Activated CD4-positive, alpha-beta T cell treated with anti-CD3 and anti-CD28 coated beads for 36 hours (primary cell): ENCODE measurements at places on chromosomes 7 and 10.

- no peak for DNase-seq
These were observed 181.6 kb upstream of the LRGUK start for GRCh38 chr7:133945497-133945896.

GRCh38 chr10:44008270-44008916 lies 359.7 kb upstream of the ZNF32 start:
- DNase-seq = no peak

- DNase-seq = no peak
These were observed 15.9 kb upstream of the GPNMB start for GRCh38 chr7:23230641-23231101.

DNA sequence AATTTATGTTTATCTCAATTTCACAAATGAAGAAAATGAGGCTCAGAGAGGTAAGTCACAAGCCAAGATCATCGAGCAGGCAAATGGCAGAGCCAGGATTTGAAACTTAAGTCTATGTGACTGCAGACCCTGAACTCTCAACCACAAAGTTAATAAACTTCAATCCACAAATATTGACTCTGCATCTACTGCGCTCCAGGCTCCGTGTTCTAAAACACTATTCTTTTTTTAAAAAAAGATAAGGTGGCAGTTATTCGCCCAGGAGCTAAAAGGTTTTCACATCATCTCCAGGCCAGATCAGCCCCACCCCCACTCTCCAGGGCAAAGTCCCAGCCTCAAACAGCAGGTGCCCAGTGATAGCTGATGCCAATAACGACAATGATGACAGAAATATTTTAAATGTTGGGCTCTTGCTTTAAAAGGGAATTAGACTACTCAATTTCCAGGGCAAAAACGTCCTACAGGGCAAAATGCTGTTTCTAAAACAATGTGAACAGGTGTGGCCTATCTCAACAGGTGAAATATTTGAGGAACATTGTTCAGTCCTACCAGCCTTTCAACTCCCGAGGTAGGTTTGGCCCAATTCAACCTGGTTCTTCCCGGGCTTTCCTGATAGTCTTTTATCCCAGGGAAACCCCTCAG lies 85.2 kb downstream of the SORBS1 start:
- no peak for DNase-seq

- DNase-seq = no peak
These were observed at the start of gene ZNF716 for GRCh38 chr7:57449904-57450303. ZNF716 (plus strand) TSS chr7:57450177; CDS start chr7:57450289, 112 bp downstream.

DNA sequence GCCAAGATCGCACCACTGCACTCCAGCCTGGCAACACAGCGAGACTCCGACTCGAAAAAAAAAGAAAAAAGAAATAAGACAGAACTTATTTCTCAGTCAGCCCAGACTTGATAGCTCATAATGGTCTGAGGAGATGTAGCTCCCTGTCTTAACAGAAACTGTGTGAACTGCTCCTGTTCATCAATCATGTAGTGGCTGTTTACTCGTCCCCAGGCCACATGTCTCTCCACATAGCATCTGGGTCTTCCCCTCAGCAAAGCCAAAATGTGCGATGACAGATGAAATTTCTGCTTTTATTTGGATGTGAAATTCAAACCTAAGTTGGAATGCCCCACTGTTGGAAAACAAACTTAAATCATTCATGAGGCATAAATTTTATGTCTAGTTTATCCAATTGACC lies 219.0 kb downstream of the CACNA2D1 start:
- no peak for DNase-seq

DNA sequence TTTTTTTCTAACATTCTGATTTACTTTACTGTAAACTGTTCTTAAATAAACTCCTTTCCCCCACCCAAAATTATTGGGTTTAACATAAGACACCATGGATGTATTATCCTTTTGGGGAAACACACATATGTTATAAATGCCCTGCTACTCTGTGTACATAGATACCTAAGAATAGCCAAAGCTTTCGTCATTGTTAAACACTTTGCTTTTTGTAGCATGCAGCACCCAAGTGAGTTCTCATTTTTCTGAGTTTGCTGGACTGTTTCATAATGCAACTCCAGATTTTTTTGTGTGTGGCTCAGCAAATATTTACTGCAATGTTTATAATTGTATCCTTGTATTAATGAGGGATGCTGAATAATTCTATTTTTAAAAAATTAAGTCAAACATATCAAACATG lies 86.9 kb downstream of the VTI1A start:
- no peak for DNase-seq

DNA sequence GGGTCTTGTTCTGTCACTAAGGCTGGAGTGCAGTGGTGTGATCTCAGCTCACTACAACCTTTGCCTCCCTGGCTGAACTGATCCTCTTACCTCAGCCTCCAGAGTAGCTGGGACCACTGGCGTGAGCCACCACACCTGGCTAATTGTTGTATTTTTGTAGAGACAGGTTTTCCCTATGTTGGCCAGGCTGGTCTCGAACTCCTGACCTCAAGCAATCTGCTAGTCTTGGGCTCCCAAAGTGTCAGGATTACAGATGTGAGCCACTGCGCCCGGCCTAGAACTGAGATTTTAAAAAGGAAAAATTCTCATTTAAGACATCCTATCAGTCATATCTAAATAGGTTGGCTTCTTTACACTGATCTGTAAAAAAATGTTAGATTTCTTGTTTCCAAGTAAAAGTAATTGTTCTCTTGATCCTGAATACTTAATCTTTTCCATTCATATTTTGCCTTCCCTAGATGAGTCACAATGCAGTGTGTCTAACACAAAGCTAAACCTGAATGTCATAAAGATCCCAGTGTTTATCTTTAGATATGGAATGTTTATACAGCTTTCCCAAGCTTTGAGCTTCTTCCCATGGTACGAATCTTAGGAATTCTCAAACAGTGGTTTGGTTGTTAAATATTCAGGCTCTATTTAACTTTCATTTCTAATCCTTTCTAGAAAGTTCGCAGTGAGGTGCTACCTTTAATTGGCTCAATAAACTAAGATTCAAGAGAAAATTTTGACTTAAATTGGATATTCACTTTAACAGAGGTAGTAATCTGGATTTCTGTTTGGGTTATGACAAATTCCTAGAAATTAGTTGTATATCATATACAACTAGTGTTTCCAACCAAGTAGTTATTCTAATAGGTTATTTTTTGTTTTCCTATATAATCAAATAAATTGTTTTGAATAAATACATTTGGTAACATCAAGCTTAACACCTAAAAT lies 12.1 kb upstream of the LAMB1 start:
- DNase-seq = no peak

- DNase-seq = no peak
These were observed 131.7 kb downstream of the SORCS1 start for GRCh38 chr10:107032700-107033401.

- no peak for DNase-seq
These were observed 260.9 kb downstream of the ADARB2 start for GRCh38 chr10:1476455-1476803.

GRCh38 chr10:46018453-46019176 lies 11.8 kb downstream of the NCOA4 start:
- no peak for DNase-seq

DNA sequence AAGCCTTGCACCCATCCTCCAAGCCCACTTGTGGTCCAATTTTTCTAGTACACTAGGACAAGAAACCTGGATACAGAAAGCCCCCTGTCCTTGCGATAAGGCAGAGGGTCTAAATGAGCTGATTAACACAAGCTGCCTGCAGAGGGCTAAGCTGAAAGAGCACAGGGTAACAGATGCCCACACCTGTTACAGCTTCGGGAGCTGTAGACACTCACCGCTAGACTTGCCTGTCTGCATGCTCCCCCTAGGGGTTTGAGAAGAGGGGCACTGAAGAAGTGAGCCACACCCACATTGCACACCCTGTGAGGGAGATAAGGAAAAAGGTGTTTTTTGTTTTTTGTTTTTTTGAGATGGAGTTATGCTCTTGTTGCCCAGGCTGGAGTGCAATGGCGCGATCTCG lies 386.5 kb upstream of the AUTS2 start:
- DNase-seq = no peak

GRCh38 chr7:47371317-47371716 lies 210.6 kb downstream of the TNS3 start:
- no peak for DNase-seq

- DNase-seq = no peak
These were observed 1.3 kb upstream of the SCRN1 start for GRCh38 chr7:29990931-29991330.

GRCh38 chr10:110893559-110894179 lies 21.9 kb downstream of the PDCD4 start:
- DNase-seq = no peak

DNA sequence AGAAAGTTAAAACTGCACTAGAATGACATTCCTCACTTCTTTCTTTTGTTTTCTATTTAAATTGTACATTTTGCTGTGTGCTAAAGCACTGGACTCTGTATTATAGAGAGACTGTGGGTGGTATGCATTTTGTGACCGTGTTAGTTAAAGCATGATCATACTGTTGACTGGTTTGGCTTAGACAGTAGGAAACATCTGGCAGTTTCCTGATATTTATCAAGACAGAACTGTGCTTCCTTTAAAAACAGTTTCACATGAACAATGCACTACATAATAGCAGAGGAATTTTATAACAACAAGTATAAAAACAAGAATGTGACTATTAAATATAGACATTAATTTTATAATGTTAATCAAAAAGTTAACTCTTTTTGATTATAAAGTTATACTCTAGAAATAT lies 23.1 kb downstream of the GNG11 start:
- DNase-seq = no peak
